ENCODE measurements at places on chromosomes 2 and 18.
A peak's percentile ranks its signal among the peaks of the same experiment; 100 is the strongest.

GRCh38 chr18:3596637-3597384 is 146.8 kb downstream of the TGIF1 start:
- DNase-seq, result no peak
- no peaks in the 10 kb centered on the region for H3K36me3 ChIP-seq
- H3K27ac ChIP-seq, result peak overlapping the region; percentile 89
- H3K4me3 ChIP-seq, result peak overlapping the region; percentile 73

GRCh38 chr2:28469947-28470535 is 25.8 kb upstream of the PLB1 start:
- no peaks in the 10 kb centered on the region for H3K27me3 ChIP-seq
- H3K4me3 ChIP-seq, result no peak overlapping the region
- no peaks in the 10 kb centered on the region for H3K4me1 ChIP-seq
- DNase-seq, result no peak
- H3K36me3 ChIP-seq, result no peaks in the 10 kb centered on the region

DNA sequence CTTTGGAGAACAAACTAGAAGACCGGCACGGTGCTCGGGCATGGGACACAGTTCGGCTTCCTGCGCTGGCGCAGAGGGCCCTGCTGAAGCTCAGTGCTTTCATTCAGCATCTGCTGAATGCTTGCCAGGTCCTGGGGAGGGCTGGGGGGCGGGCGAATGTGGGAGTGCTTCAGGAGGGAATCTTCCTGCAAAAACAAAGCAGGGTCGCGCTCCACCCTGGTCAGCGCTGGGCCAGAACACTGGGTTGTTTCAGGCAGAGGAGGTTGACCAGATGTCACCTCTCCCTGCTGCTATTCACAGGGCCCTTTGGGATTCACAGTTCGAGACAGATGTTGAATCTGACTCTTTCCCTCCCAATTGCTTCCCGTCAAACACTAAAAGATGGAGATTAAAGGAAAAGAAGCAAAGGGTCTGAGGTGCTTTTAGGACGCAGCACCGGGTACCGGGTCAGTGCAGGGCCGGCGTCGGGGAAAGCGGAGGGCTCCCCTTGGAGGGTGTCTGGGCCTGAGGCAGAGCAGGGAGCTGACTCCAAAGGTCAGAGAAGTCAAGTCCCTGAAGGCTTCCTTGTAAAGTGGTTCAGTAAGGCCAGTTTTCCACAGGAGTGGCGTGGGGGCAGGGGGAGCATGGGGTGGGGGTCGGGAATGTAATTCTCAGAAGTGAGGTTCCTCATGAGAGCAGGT is 82.1 kb upstream of the PXDN start:
- no peaks in the 10 kb centered on the region for H3K27me3 ChIP-seq
- H3K4me1 ChIP-seq, result no peaks in the 10 kb centered on the region
- no peak overlapping the region for H3K4me3 ChIP-seq
- no peaks in the 10 kb centered on the region for H3K36me3 ChIP-seq

DNA sequence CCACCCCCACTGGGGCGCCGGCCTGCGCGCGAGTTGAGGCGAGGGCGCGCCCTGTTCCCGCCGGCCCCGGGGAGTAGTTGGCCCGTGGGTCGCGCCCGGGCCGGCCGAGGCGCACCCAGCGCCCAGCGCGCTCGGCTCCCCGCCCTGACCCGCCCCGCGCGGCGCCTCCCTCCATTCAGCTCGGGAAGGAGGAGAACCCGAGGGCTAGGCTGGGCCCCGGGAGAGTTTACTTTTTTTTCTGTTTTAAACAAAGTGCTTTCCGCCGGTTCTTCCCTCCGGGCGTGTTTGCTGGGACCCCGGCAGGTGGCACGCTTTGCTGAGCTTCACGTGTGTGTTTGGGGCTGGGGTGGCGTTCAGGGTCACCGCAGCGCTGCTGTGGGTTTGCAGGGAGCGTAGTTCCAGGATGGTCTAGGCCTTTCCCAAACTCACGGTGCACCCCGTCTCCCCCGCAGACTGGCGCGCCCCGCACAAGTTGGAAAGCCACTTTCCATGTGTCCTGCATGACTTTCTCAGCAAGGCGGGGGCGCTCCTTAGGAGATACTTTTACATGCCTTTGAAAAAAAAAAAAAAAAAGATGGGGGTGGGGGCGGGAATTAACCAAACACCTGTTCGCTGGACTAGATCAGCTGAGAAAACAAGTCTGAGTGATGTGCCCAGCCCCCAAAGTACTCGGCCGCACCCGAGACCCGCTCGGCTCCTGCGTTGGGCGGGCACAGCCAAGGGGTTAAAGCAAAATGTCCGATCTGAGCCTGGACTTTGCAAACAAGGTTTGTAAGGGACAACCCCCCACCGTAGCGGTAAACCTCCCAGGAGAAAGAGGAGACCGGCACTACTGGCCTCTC is 825 bp downstream of the ITGA6 start:
- H3K4me1 ChIP-seq, result peaks cover 17% of the 10 kb centered on the region
- peak overlapping the region; percentile 76 for H3K4me3 ChIP-seq
- H3K36me3 ChIP-seq, result peaks cover 8% of the 10 kb centered on the region

GRCh38 chr2:241063587-241063986 is 38.5 kb downstream of the MTERF4 start:
- H3K4me1 ChIP-seq, result no peaks in the 10 kb centered on the region
- no peaks in the 10 kb centered on the region for H3K36me3 ChIP-seq
- no peak overlapping the region for H3K27ac ChIP-seq
- no peak for DNase-seq
- no peak overlapping the region for H3K4me3 ChIP-seq

DNA sequence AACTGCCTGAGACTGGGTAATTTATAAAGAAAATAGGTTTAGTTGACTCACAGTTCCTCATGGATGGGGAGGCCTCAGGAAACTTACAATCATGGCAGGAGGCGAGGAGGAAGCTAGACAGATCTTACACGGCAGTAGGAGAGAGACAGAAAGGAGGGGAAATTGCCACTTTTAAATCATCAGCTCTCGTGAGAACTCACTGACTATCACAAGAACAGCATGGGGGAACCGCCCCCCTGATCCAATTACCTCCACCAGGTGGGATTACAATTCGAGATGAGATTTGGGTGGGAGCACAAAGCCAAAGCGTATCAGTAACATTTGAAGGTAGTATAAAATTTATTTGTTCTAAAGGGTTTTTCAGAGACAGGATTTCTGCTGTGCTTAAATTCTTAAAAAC is 5.4 kb downstream of the GALM start:
- H3K27ac ChIP-seq, result no peak overlapping the region
- H3K27me3 ChIP-seq, result no peaks in the 10 kb centered on the region
- H3K4me1 ChIP-seq, result peaks cover 44% of the 10 kb centered on the region

DNA sequence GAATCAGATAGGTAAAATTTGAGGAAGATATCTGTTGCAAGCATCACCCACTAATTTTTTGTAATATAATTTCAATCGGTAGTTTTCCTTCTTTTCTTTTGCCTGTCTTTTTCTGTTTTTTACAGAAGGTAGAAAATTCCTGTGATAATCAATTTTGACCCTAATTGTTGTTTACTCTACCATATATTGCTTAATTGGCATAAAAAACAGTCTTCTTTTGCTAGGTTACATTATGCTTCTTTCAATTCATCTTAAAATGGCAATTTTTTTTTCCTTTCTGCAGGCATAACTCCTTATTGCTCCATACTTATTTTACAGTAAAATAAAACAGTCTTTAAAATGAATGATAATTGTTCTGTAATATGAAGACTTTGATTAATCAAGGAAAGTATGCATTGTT is 286.2 kb upstream of the LRP1B start:
- no peaks in the 10 kb centered on the region for H3K4me1 ChIP-seq
- no peaks in the 10 kb centered on the region for H3K27me3 ChIP-seq
- H3K27ac ChIP-seq, result no peak overlapping the region
- no peaks in the 10 kb centered on the region for H3K36me3 ChIP-seq
- no peak overlapping the region for H3K4me3 ChIP-seq
- no peak for DNase-seq

DNA sequence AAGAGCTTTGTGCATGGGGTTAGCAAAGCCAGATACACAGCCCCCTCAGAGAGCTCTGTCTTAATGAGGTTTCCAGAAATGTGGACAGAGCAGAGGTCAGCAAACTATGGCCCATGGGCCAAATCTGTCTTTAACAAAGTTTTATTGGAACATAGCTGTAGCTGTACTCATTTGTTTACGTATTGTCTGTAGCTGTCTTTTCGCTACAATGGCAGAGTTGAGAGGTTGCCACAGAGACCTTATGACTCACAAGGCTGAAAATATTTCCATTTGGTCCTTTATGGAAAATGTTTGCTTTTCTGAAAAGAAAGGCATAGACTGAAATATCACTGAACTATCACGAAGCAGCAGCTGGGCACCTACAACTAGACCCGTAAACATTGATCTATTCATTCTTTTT is 841.8 kb downstream of the SLC4A3 start:
- H3K27ac ChIP-seq, result no peak overlapping the region
- H3K27me3 ChIP-seq, result no peaks in the 10 kb centered on the region
- no peaks in the 10 kb centered on the region for H3K4me1 ChIP-seq
- H3K36me3 ChIP-seq, result no peaks in the 10 kb centered on the region
- H3K4me3 ChIP-seq, result no peak overlapping the region
- no peak for DNase-seq

- H3K4me3 ChIP-seq, result no peak overlapping the region
- H3K27me3 ChIP-seq, result no peaks in the 10 kb centered on the region
- no peak for DNase-seq
Measured at GRCh38 chr18:36901277-36901701, 72.4 kb downstream of the KIAA1328 start.

GRCh38 chr2:77016443-77017354 is 505.5 kb downstream of the LRRTM4 start:
- no peak overlapping the region for H3K4me3 ChIP-seq
- no peaks in the 10 kb centered on the region for H3K27me3 ChIP-seq
- no peak for DNase-seq
- H3K36me3 ChIP-seq, result no peaks in the 10 kb centered on the region
- H3K27ac ChIP-seq, result no peak overlapping the region

DNA sequence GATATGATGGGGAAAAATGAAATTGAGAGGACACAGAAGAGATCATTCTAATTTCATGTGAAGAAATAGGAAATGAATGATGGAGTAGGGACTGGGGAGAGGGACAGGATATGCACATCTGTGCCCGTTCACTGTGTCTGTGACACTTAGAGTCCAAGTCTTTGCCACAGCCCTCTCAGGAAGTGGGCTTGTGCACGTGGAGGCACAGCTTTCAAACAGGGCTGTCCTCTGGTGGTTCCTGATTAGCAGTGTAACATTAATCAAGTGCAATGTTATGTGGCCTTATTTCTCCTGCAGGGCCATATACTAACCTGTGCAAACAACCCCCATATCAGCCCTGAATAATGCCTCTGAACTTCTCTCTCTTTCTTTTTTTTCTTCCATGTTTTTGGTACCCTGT is 312.2 kb upstream of the FAM98A start:
- DNase-seq, result no peak
- H3K4me1 ChIP-seq, result no peaks in the 10 kb centered on the region
- H3K27ac ChIP-seq, result no peak overlapping the region

DNA sequence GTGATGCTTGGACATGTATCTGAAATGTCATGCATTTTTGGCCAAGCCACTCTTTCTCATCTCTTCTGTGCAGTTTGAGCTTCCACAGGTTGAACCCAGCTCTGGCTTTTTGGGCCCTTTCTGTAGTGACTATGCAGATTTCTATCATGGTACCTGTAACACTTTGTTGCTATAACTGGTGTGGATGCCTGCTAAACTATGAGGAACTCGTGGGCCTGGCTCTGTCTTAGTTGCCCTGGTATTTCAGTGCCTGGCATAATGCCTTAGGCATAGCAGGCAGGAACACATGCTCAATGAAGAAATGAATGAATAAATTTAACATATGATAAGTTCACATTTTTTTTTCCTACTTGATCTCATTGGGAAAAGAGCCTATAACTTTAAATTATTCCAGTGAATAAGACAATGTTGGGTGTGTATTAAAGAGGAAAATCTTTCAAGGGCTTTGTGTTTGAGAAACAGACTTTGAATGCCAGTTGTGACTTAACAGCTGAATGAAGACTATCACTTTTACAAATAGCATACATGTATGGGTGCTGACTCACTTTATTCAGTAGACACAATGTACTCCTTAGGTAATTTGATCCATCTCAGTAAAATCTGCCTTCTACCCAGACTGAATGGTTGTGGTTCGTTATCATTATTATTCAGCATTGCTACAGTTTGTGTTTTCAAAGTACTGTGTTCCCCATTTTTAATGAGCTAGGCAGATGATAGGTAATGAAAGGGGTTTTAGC is 86.4 kb upstream of the MAP4K3 start:
- no peaks in the 10 kb centered on the region for H3K36me3 ChIP-seq
- H3K27me3 ChIP-seq, result no peaks in the 10 kb centered on the region
- no peak for DNase-seq
- no peaks in the 10 kb centered on the region for H3K4me1 ChIP-seq
- H3K4me3 ChIP-seq, result no peak overlapping the region

DNA sequence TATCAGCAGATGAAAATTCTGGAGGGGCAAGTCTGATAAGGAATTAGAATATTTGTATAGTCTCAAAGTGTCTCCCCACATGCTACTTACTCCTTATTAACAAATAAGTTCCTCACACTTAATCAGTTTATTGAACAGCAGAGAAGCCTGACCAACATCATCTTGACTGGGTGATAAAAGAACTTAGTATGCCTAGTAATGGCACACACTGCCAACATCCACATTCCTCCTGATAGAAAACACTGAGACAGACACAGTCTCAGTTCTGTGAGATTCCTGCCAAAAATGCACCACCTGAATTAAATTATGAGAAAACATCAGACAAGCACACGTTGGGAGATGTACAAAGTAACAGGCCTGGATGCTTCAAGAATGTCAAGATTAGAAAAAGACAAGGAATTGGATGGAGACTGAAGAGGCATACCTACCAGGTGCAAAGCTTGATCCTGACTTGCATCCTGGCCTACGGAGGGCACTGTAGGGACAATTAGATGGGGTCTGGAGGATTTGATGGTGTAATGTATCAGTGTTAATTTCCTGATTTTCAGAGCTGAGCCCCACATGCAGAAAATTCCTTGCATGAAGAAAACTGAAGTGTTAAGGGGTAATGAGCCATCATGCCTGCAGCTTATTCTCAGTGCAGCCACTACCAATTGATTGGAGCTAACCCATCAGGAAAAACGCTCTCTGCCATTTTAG is 200.4 kb upstream of the SH3BP4 start:
- no peak overlapping the region for H3K4me3 ChIP-seq
- H3K27me3 ChIP-seq, result no peaks in the 10 kb centered on the region
- no peak for DNase-seq
- no peaks in the 10 kb centered on the region for H3K4me1 ChIP-seq
- no peak overlapping the region for H3K27ac ChIP-seq
- H3K36me3 ChIP-seq, result no peaks in the 10 kb centered on the region

DNA sequence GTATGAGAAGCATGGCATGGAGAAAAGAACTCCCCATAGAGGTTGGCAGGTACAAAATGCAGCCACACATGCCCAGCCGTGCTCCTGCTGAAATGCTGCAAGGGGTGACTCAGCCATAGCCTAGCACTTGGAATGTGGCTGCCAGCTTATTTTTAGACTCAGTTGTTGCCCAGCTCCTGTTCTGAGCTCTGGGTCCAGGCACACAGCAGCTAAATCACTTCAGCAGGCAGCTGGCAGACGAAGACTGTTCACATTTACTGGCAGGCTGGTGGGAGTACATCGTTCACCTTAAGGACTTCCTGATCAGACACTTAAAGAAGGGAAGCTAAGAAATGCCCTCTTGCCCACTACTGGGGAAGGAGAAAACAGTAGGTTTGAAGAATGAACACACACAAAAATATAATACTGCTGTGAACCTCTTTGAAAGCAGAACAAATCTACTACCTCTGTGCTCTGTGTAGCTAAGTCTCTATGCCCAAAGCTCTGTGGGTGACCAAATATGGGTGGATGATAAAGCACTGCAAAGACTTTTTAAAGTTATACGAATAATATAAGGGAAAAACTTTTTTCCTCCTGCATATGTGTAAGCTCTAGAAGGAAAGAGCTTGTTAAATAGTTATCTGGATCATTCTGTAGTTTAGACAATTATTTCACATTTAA is 146.1 kb downstream of the LNPK start:
- no peaks in the 10 kb centered on the region for H3K4me1 ChIP-seq
- no peak overlapping the region for H3K4me3 ChIP-seq
- H3K27ac ChIP-seq, result no peak overlapping the region
- no peaks in the 10 kb centered on the region for H3K27me3 ChIP-seq

Measured in naive thymus-derived CD4-positive, alpha-beta T cell (primary cell).